ENCODE measurements at places on chromosomes 11 and 22.
A peak's percentile ranks its signal among the peaks of the same experiment; 100 is the strongest.

GRCh38 chr11:70703141-70704064 lies 305.1 kb downstream of the CTTN start:
- no peak for DNase-seq

DNA sequence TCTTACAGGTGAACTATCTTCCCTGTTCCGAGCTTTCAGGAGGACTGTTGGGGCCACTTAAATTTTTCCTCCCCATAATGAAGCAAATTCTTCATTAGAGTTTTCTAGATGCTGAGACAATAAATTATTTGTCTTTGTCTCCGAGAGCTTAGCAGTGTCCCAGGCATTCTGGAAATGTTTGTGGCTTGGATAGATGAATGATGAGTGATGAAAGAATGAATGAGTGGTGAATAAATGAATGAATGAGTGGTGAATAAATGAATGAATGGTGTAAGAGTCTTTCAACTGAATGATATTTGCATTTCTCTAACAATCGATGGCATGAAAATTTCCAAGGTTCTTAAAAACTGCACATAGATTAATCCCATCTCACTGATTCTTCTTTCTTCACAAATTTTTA lies 52.8 kb downstream of the AHNAK start:
- DNase-seq, result no peak

- no peak for DNase-seq
Observed at GRCh38 chr11:86666193-86666592, 6.2 kb downstream of the ME3 start.

GRCh38 chr11:56916587-56916986 lies 72.1 kb upstream of the OR5AK2 start:
- peak; percentile 48 for DNase-seq

DNA sequence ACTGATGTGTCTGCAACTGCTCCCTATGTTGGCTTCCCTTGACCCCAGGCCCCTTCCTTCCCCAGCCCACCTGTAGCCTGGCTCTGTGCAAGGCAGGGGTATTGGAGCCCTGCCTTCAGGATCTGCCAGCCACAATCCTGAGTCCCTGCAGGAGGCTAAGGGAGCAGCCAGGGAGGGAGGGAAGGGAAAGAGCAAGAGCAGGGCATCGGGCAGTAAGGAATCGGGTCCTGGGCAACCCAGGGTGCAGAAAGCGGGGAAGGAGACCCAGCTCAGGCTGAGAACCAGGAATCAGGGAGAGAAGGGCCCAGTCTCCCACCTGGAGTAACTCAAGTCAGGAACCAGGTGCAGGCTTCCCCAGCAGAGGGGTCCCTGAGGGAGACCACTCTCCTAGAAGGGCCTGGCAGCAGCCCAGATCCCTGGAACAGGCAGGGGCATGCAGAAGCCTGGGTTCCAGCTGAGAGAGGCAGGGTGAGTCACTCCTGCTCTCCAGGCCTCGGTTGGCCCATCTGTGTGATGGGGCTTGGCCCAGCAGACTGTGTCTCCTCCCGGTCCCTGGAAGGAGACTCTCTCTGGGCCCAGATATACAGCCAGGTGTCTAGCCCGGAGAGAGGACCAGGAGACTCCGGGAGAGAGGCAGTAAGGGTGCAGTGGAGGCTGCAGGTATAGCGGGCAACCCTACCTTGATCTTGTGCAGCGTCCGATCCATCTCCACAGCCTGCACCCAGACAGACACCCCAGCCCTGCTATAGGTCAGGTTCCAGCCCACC lies 13.4 kb downstream of the STARD10 start:
- no peak for DNase-seq

- DNase-seq, result no peak
Observed at GRCh38 chr22:45202333-45203149, 38.2 kb downstream of the KIAA0930 start.

- peak; percentile 33 for DNase-seq
Observed at GRCh38 chr22:38706101-38706900, 557 bp downstream of the GTPBP1 start.

DNA sequence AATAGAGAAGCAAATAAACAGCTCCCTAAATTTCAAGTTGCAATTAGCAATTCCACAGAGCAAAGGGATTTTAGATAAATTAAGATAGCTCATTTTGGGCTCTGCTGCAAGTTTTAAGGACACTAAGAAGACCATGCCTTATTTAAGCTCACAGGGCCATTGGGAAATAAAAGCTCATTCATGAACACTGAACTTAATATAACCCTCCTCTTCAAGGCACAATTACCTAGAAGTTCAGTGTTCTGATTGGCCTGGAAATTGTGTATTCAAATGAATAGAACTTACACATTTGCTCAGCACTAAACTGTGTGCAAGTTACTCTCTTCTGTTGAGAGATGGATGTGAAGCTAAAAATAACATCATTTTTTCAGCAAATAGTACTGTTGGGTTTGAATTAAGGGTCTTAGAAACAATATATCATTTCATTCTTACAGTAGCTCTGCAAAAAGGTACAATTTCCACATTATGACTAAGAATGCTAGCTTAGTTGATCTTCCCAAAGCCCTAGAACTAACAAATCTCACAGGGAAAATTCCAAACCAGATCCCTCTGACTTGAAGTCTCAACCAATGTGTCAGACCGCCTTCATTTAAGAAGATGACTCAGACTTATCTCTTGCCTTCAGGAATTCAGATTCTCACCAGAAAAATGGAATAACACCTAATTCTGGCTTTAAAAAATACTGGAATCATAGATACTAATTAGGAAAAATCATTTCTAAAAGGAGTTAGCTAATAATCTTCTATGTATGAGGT lies 87.4 kb upstream of the LRRC55 start:
- no peak for DNase-seq

- no peak for DNase-seq
Observed at GRCh38 chr11:47532597-47533213, 20.2 kb downstream of the CELF1 start.

DNA sequence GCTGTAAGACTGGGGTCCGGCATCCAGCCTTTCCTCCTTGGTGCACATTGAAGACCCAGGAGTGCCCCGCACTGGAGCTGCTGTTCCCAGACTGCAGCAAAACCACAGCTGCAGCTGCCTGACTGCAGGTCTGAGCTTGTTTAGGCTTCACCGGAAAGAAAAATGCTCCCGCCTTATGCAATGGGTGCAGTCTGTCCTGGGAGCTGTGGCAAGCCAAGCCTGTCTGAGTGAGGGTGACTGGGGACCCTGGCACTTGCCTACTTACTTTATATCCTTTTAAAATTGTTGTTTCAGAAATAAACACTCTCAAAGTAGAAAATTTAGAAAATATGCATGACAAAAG lies 23.3 kb upstream of the CD44 start:
- no peak for DNase-seq

DNA sequence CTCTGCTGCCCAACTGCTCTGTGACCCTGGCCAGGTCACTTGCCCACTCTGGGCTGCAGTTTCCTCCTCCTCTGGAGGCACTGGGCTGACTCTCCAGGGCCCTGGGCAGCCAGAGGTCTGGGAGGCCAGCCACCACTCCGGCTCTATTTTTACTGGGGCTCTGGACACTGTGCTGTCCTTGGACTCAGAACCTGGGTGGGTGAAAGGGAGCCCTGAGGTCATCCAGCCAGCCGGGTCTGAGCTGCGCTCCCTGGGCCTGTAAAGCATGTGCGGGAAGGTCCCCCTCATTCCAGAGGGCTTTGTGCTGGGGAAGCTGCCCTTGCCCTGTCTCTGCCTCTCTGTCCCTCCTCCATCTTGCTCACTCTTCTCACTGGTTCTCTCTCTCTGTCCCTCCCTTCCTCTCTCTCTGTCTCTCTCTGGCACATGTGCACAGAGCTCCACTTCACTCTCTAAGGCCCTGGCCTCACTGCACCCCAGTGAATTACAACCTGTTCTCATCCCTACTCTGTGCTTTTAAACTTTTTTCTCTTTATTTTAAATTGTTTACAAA lies 24.6 kb downstream of the MB start:
- no peak for DNase-seq

GRCh38 chr11:123576501-123576900 lies 77.9 kb downstream of the SCN3B start:
- DNase-seq, result no peak

GRCh38 chr11:110279881-110280280 lies 16.5 kb downstream of the RDX start:
- DNase-seq, result no peak

GRCh38 chr22:35329114-35329847 lies 29.6 kb downstream of the TOM1 start:
- DNase-seq, result peak; percentile 66

- DNase-seq, result no peak
Observed at GRCh38 chr11:109443052-109443451, 21.1 kb downstream of the C11orf87 start.

GRCh38 chr11:125498521-125498920 lies 2.5 kb upstream of the FEZ1 start:
- no peak for DNase-seq

- no peak for DNase-seq
Observed at GRCh38 chr11:118687906-118688305, 8.5 kb upstream of the TREH start.

GRCh38 chr22:33674357-33674756 lies 245.9 kb downstream of the LARGE1 start:
- no peak for DNase-seq

GRCh38 chr11:78646564-78647185 lies 72.0 kb upstream of the NARS2 start:
- peak; percentile 62 for DNase-seq

DNA sequence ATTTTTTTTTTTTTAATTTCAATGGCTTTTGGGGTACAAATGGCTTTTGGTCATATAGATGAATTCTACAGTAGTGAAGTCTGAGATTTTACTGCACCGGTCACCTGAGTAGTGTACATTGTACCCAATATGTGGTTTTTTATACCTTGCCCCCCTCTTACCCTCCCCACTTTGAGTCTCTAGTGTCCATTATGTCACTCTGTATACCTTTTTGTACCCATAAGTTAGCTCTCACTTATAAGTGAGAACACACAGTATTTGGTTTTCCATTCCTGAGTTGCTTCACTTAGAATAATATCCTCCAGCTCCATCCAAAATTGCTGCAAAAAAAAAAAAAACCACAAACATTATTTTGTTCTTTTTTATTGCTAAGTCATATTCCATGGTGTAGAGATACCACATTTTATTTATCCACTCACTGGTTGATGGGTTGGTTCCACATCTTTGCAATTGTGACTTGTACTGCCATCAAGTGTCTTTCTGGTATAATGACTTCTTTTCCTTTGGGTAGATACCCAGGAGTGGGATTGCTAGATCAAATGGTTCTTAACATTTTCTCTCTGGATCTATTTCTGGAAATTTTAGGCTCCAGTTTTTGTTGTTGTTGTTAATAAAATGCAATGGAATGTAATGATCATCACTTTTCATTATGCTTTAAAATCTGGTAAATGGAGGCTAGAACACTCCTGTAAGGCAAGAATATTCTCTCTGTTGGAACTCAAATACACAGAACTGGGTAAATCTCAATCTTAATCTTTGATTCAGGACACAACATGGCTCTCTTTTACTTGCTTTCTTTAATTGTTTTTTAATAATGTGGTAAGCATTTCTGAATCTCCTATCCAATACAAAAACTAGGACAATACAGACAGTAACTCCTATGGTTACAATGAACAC lies 10.3 kb downstream of the NEAT1 start:
- DNase-seq, result no peak

DNA sequence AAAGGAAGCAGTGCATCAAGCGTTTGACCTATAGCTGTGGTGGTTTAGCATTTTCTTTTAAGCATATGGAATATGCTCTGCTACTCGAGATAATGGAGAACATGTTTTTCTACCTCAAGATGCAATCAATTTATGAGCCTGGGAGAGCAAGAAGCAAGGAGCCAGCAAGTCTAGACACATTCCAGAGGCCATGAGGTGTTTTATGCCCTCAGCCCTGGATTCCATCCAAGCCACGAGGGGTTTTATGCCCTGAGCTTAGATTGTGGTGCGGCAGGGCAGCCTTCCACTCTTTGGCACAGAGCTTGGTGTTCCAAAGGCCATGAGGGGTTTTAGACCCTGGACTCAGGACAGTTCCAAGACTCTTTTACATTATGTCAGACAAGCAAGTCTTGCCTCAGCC lies 11.7 kb upstream of the DNAJB13 start:
- DNase-seq, result no peak

DNA sequence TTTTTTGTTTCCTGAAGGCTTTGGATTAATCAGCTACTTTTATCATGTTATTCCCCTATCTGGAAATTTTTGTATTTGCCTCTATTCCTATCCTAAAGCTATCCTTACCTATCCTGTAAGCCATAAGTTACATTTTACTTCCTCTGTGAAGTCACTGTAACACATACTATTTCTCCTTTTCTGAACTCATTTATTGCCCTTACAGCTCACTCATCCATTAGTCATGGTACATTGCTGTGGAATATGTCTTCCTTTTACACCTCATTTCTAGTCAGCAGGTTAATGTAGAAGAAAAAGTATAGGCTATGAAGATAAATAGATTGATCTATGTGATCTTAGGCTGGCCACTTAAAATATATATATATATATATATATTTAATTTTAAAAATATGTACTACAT lies 28.0 kb downstream of the SWAP70 start:
- no peak for DNase-seq

DNA sequence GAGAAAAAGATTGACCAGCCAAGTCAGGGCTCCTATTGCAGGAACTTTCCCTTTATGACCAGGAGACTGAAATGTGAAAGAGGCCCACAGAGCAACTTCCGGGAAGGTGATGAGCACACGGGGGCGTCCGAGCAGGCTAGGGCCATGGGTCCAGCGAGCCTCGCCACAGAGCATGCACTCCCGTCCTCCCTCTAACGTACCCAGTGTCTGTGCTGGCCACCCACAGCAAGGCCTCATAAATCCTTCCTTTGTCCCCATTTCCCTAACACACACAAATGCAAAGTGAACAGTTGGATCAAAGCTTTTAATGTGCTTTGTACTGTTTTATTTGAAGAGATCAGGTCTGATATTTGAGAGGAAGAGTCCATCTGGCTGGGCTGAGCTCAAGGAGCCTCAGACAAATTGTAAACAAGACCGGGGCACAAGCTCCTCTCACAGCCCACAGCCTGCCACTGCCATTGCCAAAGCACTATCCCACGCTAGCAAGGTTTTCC lies 44.3 kb downstream of the BLID start:
- no peak for DNase-seq

DNA sequence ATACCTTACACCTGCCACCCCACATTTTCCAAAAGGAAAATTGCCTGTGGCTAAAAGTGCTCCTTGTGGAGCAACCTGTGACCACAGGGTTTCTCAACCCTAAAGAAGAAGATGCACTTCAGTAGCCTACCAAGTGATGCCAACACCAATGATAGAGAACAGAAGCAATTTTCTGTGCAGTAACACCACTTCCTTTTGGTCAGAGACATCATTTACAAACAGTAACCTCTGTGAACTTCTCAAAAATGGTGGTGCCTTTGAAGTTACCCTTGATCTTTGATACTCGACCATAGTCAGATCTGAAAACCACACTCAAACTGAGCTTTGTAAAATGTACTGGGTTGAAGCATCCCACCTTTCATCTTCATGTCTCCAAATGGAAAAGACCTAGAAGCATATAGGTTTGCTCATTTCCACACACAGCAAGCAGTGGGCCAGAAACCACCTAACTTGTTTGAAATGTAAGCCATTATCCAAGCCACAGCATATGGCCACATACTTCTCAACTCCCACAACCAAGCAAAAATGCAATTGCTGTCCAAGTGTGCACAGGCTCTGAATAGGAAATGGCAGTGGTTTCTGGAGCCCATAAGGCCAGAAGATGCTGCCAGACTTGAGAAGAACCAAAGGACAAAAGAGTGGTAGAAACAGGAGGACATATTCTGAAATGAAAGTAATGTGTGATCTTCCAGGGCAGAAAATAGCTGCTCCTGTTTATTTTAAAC lies 24.3 kb downstream of the MPPED2 start:
- no peak for DNase-seq
